ENCODE measurements at places on chromosomes 5 and 9.
A peak's percentile ranks its signal among the peaks of the same experiment; 100 is the strongest.

DNA sequence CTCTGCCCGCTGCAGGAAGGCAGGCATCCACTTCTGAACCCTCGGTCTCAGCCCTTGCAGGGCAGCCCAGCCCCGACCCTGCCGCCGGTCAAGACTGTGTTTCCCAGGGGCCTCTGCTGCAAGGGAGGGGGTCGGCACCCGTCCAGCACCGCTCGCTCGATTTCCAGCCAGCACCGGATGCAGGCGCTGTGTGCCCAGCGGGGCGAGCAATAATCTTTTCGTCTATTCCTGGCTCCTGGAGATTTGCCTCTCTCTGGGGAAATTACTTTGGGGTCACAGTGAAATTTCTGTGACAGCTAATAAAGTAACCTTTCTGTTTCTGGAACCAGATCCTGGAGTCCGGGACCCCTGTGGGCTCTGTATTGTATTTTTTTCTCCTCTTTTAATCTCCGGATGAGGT lies 155.3 kb downstream of the COL23A1 start:
- no peak for DNase-seq

- no peak for DNase-seq
Measured at GRCh38 chr5:94682814-94683520, 64.5 kb downstream of the SLF1 start.

GRCh38 chr5:168125445-168126199 lies 165.8 kb upstream of the WWC1 start:
- no peak for DNase-seq

DNA sequence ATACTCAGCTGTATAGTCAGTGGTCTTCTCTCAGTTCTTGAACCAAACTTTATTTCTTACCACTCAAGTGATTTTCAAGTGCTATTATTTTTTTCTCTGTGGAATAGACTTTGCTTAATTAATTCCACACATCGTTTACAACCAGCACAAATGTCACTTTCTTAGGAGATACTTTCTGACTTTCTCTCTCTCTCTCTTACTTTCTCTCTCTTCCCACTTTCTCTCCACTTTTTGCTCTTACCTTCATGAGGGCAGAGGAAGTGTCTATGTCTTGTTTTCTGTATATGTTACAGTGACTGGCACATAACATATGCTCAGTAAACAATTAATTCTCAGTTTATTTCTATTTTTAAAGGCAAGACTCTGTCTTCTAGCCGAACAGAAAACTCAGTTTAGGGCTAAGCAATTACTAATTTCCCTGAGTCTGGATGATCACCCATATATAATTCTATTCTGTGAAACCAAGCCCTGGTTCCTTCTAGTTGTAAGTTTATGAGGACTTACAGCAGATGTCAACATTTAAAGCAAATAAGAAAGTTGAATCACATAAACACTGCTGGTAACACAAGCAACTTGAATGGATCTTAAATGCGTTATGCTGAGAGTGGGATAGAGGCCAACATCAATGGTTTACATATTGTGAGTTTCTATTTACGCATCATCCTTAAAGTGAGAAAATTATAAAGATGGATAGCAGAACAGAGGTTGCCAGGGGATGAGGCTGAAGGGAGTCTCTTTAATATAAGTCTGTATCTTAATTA lies 791.4 kb downstream of the MTRR start:
- DNase-seq = no peak

GRCh38 chr5:1190837-1191239 lies 10.6 kb upstream of the SLC6A19 start:
- no peak for DNase-seq

GRCh38 chr9:123438321-123438720 lies 82.3 kb downstream of the CRB2 start:
- no peak for DNase-seq

GRCh38 chr5:77133061-77133758 lies 46.1 kb upstream of the ZBED3 start:
- peak; percentile 64 for DNase-seq

- no peak for DNase-seq
Measured at GRCh38 chr9:76603448-76603895, 144.5 kb downstream of the GCNT1 start.

DNA sequence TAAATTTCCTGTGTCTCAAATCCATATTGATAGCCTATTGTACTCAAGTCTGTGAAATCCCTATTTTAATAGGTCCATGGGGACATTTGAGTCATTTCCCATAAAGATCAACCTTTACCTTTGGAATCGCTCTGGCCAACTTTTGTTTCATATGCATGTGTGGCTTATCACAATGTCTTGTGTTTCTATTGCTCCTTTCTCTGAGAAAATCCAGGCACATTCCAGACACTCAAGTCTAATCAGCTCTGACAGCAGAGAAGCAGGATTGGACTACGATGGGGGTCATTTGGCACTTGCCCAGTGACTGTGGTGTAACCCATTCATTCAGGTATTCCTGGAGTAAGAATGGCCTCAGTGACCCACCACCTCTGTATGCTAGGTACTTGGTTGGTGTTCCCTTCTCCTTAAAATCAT lies 48.4 kb downstream of the ACTBL2 start:
- peak; percentile 44 for DNase-seq

- DNase-seq = no peak
Measured at GRCh38 chr9:125049212-125050049, 93.9 kb downstream of the SCAI start.

DNA sequence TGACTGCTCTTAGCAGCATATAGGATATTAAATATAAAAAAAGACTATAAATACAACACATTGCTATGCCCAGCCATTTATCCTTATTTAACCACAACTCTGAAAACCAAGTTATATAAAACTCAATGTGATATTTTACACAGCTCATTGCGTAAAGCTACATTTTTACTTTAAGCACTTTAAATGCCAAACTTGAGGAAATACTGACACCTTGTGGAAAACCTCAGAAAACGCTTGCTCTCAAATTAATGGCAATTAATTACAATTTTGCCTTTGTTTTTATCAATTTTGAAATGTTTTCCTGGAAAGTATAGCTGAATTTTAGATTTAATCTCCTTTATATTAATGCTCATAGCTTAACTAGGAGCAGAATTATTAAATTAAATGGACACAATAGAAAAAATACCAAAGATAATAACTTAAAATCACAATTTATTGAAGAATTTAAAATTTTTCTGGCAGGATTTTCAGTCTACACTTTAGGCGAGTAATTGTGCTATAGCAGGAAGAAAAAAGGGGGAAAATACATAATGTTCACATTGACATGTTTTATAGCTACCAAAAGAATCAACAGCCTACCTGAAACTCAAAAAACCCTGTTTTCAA lies 25.2 kb upstream of the PLAC8L1 start:
- no peak for DNase-seq
